ENCODE measurements at places on chromosomes 11 and 22.

DNA sequence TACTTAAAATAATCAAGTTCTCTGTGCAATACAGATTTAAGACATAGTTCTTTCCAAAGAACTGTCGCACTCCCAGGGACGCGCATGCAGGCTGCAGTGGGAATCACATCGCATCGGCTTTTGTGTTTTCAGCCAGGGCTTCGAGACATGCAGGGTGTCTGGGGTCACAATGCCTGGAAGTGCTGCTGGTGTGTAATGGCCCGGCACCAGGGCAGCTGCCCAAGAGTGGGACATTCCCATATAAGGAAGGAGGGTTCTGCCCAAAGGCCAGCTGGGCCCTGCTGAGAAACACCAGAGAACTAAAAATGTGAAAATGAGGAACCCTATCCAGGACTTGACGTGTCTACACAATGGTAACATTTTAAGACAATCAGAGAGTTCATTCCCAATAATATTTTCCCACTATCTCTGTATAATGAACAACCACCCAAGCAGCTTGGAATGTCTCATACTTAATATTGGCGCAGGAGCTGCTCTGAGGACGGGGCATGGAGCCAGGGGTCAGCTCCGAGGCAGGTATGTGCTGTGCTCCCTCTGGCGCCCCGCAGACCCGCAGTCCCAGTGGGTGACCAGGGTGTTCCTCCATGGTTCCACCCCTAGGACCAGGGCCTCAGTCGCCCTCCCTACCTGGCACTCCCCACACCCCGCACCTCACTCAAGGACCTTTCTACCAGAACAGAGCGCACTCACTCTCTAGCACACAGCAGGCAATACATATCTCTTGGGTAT lies 11.3 kb downstream of the MCAT start:
- DNase-seq = no peak

GRCh38 chr11:2515401-2516275 lies 70.8 kb downstream of the KCNQ1 start:
- no peak for DNase-seq

GRCh38 chr11:71499125-71499524 lies 27.9 kb upstream of the KRTAP5-7 start:
- no peak for DNase-seq

DNA sequence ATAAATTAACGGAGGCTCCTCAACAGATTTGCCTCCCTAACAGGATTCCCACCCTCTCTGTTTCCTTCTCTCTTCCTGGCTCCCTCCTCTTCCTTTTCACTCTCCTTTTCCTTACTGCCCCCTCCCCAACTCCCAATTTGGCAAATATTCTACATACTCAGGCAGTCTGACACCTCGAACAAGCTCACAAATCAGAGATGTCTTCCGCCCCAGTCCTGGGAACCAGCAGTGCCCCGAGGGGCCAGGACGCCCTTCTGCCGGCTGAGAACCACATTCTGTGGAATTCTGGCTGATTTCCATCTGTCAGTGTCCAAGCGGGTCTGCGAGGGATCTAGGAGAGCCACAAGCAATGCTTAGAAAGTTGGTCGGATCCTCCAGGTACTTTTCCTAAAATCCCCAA lies 94.0 kb downstream of the NTM start:
- no peak for DNase-seq

- DNase-seq = peak; percentile 80
Measured at GRCh38 chr11:86672007-86672621, at the start of gene ME3. Gene ME3 (minus strand): TSS chr11:86672616.

DNA sequence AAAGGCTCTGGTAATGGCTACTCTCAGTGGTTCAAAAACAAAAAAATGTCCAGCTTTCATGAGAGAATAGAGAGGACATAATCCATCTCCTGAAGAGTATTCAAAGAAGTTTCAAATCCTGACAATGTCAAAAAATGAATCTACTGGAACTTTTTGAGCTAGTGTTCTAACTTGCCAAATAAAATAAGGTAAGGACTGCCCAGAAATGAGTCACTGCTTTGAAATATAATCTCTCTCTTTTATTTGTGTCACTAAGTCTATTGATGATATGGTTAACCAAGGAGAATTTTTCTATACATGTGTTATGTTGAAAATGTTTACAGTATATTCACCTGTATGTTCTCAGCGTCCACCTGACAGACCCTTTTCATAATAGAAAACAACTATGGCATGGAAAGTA lies 3.4 kb downstream of the GUCY1A2 start:
- no peak for DNase-seq

DNA sequence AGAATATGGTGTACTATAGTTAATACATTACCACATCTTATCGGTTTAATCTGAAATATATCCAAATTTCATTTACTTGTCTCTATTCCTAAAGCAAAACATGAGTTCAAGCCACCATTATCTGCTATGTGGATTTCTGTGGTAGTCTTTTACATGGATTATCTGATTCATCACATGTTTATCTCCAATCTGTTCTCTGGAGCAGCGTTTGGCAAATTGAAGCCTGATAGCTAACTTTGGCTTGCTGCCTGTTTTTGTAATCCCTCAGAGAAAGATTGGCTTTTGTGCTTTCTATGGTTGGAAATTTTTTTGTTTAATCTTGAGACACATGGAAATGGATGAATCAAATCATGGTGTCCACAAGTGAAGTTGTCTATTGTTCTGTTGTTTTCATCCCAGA lies 274.3 kb downstream of the JRKL start:
- DNase-seq = no peak

GRCh38 chr22:50696251-50696798 lies 23.7 kb downstream of the SHANK3 start:
- DNase-seq = no peak

- DNase-seq = no peak
Measured at GRCh38 chr11:67051180-67051893, 5.3 kb upstream of the RHOD start.

GRCh38 chr11:115168229-115168671 lies 336.0 kb downstream of the CADM1 start:
- DNase-seq = no peak

- no peak for DNase-seq
Measured at GRCh38 chr22:44097263-44098020, 73.3 kb downstream of the PARVB start.

Data from HT-29 (cell line).